ENCODE measurements at places on chromosomes 11 and 22.

- no peak for DNase-seq
Measured at GRCh38 chr11:102155676-102156075, 45.4 kb downstream of the YAP1 start.

- DNase-seq: no peak
Measured at GRCh38 chr11:86067851-86068137, 1.1 kb downstream of the PICALM start.

DNA sequence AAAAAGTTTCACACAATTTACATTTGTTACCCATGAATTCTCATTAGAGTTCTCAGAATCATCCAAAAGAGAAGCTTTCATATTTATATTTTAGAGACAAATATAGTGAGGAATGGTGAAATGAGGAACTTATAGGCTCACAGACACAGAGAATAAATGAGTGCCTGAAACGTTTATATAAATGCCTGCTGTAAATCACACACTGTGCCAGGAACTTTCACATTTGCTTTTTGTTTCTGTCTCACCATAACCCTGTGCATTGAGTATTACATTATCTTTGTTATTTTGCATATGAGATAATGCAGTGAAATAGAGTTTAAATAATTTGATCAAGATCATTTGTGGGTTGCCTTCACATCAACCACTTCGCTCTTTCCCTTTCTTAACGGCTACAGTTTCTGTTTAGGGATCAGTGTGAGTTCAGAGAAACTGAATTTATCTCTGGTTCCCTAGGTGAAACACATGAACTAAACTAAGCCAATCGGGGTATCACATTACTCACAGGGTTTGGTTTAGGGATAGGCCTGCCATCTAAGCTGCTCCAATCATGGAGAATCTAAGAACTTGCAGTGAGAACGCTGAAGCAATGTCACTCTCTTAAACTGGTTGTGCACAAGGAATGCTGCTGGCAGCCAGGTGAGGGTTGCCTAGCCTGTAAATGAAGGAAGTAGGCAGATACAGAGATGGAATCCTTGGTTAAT is 1339.2 kb upstream of the TENM4 start:
- no peak for DNase-seq

- DNase-seq: no peak
Measured at GRCh38 chr22:36588285-36588684, 59.3 kb upstream of the EIF3D start.

DNA sequence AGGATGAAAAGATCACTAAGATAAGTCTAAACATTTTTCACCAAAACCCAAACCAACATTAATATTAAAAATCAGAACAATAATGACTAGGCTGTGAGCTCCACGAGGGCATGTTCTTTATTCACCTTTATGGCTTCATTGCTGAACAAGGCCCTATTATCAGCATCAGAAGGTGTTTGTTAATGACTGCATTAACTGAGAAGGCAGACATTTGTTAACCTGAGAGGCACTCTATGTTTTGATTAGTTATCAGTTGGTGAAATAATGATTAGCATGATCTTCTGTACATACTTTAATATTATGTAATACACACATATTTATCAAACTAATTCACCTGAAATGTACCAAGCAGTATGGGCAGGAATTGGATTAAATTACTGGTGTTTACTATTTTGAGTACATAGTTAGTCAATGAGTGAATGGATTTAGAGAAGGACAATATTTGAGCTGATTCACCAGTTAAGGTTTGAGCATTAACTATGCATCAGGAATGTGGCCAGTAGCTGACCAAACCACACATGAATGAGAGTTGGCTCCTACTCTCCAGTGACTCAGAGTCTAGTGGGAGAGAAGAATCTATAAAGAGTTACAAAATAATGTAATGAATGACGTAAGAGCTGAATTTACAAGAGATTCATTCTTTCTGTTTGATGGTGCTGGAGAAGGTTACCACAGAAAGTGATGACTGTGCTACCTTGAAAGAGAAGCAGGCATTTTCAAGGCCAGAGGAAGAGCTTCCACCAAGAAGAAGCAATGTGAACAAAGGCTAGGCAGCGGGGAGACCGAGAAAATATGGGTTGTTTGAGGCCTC is 6.7 kb downstream of the IL18 start:
- no peak for DNase-seq

DNA sequence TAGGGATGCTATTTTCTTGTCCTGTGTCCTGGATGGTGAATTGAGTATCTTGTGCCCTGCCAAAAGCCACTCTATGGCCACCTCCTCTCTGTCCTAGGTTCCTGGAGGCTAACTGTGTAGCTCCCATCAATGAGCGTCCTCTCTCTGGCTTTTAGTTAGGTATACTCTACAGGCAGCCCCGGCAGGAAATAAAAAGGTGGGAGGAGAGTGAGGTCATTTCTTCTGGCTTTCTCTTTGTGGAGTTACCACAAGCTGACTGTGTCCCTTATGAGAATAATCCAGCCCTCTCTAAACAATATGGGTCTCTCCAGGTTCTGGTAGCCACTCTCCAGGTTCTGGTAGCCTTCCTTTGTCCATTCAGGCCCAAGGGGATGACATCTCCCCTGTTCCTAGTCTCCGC is 11.7 kb upstream of the ASPHD2 start:
- no peak for DNase-seq

DNA sequence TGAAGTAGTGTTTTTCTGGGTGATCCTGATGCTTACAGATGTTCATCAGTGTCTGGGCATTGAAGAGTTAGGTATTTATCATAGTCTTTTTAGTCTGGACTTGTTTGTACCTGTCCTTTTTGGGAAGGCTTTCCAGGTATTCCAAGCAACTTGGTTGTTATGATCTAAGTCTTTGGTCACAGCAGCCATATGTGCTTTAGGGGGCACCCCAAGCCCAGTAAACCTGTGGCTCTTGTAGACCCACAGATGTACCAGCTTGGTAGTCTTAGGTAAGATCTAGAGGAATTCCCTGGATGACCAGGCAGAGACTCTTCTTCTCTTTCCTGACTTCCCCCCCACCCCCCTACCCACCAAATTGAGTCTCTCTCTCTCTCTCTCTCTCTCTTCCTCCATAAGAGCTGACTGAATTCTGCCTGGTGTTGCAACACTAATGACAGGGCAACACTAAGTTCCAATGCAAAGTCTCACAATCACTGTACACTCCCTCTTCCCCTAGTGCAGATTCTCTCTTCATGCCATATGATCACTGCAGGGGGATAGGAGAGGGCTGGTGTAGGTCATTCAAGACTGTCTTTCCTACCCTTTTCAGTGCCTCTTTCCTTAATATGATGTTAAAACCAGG is 24.5 kb upstream of the MMP8 start:
- no peak for DNase-seq

DNA sequence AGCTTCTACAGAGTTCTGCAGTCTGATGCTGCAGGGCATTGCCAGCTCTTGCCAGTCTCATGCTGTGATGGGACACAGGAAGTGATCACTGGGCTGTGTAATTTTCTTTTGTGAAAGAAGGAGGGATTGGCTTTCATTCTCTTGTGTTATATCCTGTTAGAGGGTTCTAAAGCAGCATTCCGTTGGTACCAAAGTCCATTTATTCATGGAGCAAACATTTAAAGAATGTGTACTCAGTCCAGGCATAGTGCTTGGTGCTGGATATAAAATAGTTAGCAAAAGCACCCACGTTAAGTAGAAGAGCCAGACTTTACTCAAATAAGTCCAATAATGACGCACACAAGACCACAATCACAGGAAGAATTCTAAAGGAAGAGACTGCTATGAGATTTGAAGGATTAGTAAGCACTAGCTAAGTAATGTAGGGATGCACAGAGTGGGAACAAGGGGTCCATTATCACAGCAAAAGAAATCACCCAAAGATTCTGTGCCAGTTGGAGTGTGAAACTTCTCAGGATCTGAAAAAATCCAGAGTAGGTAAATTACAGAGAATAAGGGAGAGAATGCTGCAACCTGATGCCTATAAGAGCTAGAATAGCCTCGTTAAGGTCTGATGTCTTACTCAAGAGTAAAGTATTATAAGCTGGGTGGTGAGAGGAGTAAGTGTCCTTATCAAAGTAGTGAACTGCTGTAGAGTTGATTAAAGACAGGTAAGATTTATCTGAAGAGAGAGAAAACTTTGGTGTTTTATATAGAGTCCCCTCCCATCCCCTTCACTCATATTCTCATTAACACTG is 728.3 kb downstream of the METTL15 start:
- DNase-seq: no peak

- DNase-seq: no peak
Measured at GRCh38 chr11:1356007-1356435, 33.7 kb upstream of the BRSK2 start.

- no peak for DNase-seq
Measured at GRCh38 chr11:92322225-92322624, 97.6 kb downstream of the FAT3 start.

DNA sequence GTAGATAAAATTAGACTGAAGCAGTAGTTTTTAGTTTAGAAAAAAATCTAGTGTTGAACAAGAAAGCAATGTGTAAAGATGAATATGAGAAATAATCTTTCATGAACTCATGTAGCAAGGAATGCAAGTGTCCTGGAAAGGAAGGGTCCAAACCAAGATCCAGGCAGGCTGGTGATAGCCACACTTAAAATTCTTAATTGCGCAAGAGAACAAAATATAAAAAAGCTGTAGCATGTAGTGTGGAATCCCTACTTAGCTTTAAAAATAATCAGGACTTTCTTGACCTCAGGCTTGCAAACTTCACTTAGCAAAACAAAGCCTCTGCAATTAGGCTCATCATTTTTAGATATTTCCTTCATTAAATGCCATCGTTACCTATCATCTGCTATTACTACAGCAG is 2186.1 kb upstream of the RAG2 start:
- no peak for DNase-seq

- DNase-seq: no peak
Measured at GRCh38 chr11:119627286-119627685, 101.7 kb downstream of the NECTIN1 start.

GRCh38 chr11:12075822-12076821 is 34.3 kb upstream of the MICAL2 start:
- no peak for DNase-seq

DNA sequence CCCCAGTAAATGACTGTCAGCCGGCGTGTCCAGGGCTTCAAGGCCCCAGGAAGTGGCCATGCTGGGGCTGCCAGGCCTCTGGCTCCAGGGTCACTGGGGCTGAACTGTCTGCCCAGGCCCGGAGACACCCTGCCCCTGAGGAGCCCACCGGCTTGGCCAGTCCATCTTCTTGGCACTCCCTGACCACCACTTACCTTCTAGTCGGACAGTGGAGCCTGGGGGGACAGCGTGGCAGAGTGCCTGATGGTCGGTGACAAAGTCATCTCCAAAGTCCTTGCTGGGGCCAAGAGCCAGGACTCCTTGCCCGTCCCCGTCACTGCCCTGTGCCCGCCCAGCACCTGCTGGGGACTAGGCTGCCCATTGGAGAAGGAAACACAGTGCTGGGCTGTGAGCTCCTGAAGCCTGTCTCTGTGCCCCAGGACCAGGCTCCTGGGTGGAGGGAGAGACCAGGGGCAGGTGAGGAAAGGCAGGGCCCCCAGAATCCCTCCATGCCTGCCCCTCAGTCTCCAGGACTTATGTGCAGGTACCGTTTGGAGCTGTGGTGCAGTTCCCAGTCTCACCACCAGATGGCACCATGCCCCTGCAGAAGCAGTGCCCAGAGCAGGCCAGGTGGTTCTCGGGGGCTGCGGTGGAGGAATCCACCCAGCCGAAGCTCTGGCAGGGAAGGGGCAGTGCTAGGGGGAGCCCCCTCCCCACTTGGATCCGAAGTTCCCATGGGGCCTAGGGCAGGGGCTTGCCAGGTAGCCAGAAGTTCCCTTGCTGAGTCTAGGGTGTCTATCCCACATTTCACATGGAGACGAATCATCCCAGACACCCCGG is 6.0 kb upstream of the CCDC188 start:
- peak; percentile 89 for DNase-seq

- no peak for DNase-seq
Measured at GRCh38 chr11:34356576-34356912, 1.3 kb downstream of the ABTB2 start.

DNA sequence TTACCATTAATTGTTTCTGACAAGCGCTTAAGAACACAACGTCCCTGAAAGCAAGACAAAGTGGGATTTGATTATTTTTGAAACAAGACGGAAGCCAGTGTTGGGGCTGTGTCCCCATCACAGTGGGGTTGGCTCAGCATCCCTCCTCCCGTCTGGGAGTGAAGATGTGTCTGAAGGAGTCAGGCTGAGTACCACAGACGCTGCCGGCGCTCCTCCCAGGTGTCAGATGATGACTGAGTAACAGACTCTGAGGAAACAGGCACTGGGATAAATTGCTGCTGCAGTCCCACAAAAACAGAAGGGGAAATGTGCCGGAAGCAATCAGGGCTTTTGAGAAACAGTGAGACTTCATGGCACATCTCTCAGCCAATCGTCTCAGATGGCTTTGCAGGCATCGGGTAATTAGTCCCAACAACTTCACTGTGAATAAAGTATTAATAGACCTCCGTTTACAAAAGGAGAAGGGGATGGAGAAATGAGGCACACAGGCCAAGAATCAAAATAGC is 266.7 kb downstream of the OPCML start:
- DNase-seq: no peak

GRCh38 chr22:39800790-39801520 is 92.6 kb downstream of the ENTHD1 start:
- DNase-seq: no peak

DNA sequence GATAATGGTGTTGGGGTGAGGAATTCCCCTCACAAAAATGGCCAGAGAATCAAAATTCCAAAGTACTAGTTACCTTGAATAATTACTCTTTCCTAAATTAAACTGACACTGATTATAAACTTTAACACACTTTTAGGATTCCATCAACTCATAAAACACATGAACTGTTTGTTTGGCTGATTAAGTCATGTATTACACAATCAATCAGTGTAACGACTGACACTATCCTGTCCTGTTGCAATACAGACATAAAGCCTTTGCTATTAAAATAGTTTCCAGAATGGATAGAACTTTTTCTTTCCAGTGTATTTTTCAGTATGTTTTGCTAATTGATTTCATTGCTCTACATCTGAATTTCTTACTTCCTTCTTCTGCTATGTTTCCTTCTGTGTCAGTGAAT is 1709.4 kb upstream of the RAG2 start:
- DNase-seq: no peak

GRCh38 chr11:31247321-31247720 is 122.2 kb downstream of the DCDC1 start:
- no peak for DNase-seq

- peak; percentile 3 for DNase-seq
Measured at GRCh38 chr11:134517621-134518293, 105.7 kb upstream of the B3GAT1 start.
